ENCODE measurements at places on chromosomes 4 and X. TPM values are rescaled to one million over a fixed set of nuclear protein-coding genes. Genes with fewer than 3 reads are reported as not detected.

HTRA3 gene
- total RNA-seq = 3.5 TPM

GPR50 gene
- total RNA-seq = not detected

TREX2 gene
- total RNA-seq = 1.6 TPM

UTP3 gene
- total RNA-seq = 23.8 TPM

TTC29 gene
- total RNA-seq = 0.41 TPM

IL15 gene
- total RNA-seq = 1.3 TPM

APEX2 gene
- total RNA-seq = 10.9 TPM

POLN gene
- 9.1 TPM for total RNA-seq

SMR3B gene
- not detected for total RNA-seq

GPM6B gene
- total RNA-seq = 31.7 TPM

CENPU gene
- total RNA-seq = 12.9 TPM

CTAG2 gene
- not detected for total RNA-seq

TRIML2 gene
- total RNA-seq = 1.1 TPM

GRCh38 chrX:107787827-107788226 lies 10.3 kb downstream of the NCBP2L start:
- no peak for DNase-seq

DNA sequence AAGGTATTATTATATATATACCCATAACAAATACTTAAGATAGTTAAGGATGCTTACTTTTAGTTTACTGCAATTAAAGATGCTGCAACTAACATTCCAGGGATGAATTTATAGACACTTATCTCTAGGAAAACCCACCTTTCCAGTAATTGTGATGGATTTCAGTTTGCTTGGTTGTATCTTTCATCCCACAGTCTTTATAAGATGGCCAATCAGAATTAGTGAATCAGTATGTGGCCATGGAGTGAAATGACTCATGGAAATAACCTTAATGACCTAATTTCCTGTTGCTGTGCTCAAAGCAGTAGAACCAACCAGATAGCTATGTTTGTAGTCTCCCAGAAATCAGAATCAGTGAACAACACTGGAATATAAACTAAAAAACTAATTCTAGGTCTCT lies 26.4 kb downstream of the MOSPD2 start:
- DNase-seq = no peak

DNA sequence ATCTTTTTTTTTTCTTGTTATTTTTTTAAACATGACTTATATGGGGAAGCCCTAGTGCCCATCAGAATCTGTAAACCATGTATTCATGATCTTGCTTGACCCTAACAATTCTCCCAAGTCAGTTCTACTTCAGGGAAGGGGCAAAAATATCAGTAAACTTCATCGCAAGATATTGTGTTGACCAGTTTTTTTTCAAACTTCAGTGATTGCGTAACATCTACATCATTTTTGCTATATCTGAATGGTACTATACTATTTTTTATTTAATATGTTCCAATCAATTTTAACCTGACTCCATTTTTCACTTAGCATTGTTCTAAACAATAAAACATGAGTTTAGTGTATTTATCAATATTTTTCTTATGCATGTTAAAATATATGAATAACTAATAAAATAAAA lies 221.2 kb downstream of the NKX6-1 start:
- DNase-seq = no peak

GRCh38 chr4:30537456-30537855 lies 182.7 kb upstream of the PCDH7 start:
- no peak for DNase-seq

DNA sequence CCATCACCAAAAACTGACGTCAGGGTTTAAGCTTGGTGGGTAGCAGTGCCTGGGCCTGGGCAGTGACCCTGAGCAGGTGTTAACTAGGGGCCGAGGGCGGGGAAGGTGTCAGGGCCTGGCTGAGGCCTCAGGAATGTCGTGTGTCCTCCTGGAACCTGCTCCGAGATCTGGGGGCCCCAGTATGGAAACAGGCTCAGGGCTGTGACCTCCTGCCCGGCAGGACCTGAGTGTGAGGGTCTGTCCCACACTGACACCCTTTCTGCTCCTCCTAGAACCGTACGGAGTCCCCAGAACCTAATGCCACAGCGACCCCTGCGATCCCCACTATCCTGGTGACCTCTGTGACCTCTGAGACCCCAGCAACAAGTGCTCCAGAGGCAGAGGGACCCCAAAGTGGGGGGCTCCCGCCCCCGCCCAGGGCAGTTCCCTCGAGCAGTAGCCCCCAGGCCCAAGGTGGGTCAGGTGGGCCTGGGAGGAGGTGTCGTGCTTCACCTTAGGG lies 741 bp downstream of the HGFAC start:
- no peak for DNase-seq

DNA sequence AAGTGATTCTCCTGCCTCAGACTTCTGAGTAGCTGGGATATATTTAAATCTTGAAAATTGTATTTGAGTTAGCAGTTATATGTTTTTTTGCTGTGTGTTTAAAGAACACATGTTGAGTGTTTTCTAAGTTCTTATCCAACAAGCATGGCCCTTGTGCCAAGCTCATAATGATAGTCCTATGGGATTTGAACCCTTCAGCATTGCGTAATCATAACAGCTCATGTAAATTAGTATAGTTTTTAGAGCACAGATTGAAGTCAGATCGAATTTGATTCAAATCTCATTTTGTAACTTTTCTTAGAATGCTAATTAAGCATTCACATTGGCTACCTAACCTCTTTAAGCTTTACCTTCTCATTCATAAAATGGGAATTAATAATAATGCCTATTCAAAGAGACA lies 12.2 kb downstream of the FAM149A start:
- no peak for DNase-seq

DNA sequence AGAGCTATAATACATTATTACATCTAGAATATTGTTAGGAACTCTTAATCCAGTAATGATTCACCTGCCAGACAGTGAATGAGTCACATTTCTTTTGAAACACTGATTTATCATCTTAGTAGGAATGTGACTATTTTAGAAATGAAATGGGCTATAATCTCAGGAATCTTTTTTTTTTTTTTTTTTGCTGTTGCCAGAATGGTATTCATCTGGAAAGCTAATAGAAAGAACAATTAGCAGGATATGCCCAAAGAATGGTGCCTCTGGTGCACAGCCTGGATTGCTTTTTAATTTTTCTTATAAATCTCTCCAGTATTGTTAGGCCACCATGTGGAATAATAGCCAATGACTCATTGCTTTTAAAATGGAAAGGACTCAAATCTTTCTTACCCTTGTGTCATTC lies 181.1 kb upstream of the SMIM31 start:
- DNase-seq = no peak

- DNase-seq = no peak
These were observed 130.9 kb downstream of the TMEM164 start for GRCh38 chrX:110133735-110134370.

- no peak for DNase-seq
These were observed 4.9 kb upstream of the TXK start for GRCh38 chr4:48138936-48139335.

- DNase-seq = peak; percentile 58
These were observed 33.3 kb upstream of the SORCS2 start for GRCh38 chr4:7158991-7159390.

GRCh38 chr4:143183513-143184216 lies 1.1 kb upstream of the USP38 start:
- DNase-seq = no peak

DNA sequence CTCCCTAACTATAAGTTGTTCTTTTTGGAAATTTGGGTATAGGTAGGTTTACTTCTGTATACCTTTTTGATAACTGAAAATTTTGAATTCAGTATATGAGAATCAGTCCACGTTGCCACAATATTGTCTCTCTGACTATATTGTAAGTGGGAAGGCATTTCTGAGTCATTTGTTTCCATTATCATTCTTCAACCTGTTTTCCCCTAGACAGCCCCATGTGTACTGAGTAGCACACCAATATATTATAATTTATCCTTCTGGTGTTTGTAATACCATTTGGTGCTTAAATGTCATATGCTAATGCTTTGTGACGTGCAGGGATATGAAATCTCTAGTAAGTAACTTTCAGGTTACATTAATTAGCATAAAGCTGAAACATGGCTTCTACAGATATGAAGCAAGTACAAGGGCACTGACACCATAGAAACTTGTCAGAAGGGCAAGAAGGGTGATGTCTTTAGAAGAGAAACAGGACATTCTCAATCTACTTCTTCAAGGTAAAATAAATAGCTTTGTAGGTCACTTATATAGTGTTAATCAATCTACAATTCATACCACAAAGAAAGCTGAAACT lies 27.7 kb downstream of the PAK3 start:
- DNase-seq = no peak

- no peak for DNase-seq
These were observed 15.6 kb downstream of the XPNPEP2 start for GRCh38 chrX:129754056-129755024.

DNA sequence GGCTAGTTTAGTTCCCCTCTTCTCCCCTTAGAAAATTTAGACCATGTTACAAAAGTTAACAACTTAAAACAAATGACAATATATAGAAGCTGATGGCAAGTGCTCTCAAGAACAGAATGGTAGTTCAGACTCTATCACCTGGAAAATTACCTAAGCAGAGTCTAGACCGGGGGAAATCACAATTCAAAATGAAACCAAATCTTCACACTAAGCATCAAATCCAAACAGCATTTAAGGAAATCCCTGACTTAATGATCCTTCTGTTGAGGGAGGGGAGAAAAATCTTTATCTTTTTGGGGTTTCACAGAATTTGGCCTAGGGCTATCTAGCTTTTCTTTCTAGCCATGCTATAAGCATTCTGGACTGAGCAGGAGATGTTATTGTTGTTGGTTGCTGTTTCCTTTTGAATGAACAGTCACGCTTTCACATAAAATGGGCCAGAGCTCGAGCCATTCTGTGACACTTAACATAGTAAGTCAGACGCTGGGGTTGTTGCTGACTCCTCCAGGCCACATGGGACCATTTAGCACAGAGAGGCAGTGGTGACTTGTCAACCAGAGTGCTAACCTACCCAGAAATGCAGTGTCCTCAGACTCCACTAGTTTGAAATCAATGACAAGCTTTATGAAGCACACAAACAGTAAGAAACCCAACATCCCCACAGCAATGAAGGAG lies 16.0 kb upstream of the LSM6 start:
- no peak for DNase-seq

DNA sequence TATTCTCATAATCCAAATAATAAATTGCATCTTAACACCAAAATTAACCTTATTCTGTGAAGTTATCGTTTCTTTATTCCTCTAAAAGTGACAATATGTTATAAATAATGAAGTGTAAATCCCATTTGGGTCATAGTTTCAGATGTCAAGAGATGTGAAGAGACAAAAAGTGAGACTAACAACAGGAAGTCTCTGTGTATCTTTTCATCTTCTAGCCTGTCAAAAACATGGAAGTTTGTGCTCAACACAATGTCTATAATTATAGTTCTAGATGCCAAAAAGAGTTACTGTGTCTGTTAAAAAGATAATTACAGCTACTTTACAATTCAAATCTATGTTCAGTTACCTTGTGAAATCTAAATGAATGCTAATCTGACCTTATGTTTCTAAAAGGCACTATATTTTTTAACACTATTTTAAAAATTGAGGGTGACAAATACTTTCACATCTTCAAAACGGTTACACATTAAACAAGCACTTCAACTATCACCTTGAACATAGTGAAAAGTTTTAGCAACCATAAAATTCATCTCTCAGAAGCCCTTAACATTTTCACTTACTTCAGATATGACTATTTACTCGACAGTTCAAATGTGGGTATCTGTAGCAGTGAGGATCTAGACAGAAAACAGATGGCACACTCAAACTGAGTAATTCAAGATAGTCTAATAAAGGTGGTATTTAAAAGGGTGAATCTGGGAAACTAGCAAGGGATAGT lies 509.8 kb downstream of the ARAP2 start:
- no peak for DNase-seq

DNA sequence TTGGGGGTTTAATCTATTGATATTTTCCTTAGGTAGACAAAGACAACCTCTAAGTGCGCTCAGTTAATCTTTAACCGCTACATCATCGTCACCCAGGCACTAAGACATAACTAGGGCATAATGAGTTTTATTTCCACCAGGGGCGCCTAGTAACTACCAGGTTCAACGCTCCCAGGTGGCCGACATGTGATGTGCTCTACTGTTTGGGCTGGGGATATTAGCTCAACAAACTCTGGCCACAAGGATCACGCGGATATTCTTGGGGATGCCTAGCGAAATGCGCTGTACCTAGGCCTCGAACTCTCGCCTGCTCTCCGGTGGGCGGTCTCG lies 915 bp upstream of the RAB33B start:
- no peak for DNase-seq

DNA sequence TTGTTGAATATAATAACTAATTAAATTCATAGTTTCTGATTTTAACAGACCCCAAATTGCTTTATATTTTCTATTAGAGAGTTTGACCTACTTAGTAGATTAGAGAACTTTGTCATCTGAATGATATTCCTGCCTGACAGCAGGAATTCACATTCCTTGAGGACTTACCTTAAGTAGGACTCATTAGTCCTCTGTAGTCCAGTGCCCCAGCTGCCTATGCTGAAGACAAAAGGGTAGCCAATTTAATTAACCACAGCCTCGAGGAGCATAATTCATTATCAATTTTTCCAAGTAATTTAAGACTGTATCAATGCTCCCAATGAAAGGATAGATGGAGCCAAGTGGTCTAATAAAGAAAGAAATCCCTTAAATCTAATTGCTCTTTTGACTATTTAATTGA lies 1405.0 kb upstream of the IGFBP7 start:
- no peak for DNase-seq

DNA sequence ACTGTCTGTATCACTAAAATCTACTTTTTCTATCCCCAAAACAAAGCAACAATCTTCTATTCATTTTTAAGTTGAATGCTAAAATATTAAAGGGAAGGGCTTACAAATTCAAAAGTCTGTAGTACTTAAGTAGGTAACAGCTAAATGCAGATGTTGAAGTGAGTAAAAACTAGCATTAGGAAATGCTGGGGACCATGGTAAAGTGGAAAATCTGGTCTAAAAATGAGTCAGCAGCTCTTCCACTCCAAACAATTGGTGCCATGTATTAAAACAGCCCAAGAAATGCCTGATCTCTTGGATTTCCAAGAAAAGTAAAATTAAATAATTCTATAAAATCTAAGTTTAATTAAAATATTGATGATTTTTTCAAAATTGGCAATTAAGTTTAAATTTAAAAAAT lies 73.3 kb upstream of the PPP3CA start:
- DNase-seq = no peak

DNA sequence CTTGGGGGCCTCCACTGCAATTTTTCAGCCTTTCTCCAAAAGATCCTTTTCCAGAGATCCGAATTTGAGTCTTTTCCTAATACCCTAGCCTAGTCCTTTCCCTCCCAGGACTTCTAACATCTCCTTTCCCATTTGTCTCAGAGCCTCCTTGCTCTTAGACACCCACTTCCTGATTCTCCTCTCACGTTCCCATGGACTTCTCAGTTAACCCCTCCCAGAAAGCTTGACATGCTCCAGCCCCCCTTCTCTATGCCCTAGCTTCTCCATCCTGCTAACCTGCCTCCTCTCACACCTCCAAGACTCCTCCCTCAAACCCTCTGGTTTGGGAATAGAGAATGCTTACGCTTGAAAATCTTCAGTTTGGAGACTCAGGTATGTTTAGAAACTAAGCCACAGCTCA lies 2.5 kb downstream of the UBA1 start:
- no peak for DNase-seq

- DNase-seq = no peak
These were observed 107.4 kb downstream of the KDM6A start for GRCh38 chrX:44980403-44980802.
